ENCODE measurements at places on chromosomes 1 and 21.

- DNase-seq, result no peak
Measured at GRCh38 chr1:51203874-51204245, 32.2 kb upstream of the RNF11 start.

- no peak for DNase-seq
Measured at GRCh38 chr21:33281096-33281652, 15.0 kb downstream of the IL10RB start.

DNA sequence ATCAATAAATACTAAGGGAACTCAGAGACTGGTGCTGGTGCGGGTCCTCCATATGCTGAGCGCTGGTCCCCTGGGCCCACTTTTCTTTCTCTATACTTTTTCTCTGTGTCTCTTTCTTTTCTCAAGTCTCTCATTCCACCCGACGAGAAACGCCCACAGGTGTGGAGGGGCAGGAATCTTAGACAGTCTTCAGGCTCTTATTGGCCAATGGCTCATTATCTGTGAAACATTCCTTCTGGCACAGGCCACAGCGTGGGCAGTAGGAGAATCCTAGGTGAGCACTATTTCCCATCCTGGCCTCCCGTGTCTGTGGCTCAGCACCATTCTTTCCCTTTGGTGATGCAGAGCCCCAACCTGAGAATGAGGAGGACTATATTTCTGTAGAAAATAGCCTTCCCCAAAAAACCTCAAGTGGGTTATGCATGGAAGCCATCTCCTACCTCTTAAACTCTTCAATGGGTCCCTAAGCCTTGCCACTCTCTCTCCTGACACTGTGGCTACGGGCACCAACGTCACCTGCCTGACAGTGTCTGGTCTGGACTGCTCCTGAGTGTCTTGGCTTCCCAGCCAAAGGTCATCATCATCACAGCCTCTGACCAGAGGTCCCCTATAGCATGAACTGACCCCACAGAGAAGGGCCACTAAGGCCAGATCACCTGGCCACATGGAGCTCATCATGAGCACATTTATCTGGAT, 6.2 kb upstream of the SLAMF1 start:
- DNase-seq, result no peak

- no peak for DNase-seq
Measured at GRCh38 chr21:39220150-39220549, 36.9 kb upstream of the PSMG1 start.

- no peak for DNase-seq
Measured at GRCh38 chr1:211625040-211625439, 46.1 kb upstream of the SLC30A1 start.

DNA sequence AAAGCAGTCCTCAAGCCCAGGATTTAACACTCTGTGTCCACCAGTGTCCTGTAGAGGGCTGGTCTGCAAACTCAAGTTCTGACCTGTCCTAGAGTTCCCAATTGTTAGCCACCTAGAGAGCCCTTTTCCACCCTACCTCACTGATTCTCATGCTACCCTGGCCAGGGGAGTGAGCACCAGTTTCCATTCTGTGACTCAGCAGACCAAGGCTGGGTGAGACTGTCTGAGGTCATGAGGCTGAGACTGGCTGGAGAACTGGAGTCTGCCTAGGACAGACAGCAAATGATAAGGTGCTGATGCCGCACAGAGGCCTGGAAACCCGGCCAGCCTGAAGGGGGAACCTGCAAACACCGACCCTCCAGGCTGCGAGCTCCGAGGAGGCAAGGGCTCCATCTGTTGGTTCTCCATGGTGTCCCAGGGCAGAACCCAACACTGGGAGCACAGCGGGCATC, 13.7 kb downstream of the GLIS1 start:
- no peak for DNase-seq

- peak; percentile 29 for DNase-seq
Measured at GRCh38 chr1:183281039-183281438, 95.0 kb downstream of the LAMC2 start.

DNA sequence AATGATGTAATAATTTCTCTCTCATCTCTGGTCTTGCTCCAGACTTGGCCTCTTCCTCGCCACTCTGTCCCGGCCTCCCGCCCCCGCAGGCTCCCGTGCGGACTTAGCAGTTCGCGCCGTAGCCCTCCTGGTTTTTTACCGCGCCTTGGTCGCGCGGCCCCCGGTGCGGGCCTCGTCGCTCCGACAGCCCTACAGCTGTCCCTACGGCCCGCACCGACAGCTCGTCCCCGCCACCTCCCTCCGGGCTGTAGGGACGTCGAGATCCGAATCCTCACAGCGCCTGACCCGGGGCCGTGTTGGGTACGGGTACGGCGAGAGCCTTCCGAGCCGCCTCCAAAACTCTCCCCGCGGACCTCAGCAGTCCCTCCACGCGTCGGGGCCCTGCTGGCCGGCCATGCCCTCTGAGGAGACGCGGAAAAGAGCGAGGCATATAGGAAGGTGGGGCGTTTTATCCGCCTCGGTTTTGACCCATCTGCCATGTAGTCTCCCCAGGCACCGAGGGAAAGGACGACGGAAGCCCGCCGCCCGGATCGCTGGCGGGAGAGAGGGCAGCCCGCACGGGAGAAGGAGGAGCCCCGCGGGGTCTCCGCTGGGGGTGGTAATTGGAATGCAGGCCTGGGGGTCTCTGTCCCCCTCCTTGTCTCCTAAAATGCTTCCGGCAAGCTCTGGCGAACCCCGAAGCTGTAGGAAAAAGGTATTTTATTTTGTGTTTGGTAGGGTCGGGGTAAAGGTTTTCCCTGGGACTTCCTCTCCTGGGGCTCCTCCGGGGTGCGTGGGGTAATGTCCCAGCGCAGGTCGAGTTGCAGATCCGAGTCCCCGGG, 3.3 kb downstream of the LHX4 start:
- DNase-seq, result no peak

DNA sequence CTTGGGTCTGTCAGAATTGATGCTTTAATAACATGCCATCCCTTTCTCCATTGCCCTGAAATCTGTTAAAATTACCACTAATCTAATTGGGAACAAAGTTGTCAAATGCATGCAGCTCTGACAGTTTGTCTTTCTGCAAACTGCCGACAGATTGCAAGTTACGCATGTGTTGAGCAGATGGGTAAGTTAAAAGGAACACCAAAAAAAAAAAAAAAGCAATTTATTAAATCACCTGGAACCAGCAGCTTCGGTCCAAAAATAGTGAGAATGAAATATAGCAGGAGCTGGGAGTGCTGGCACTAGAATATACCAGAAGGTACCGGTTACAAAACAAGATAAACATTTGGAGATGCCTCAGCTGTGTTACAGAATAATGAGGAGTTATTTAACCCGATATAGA, 149.6 kb upstream of the C1orf87 start:
- DNase-seq, result no peak

DNA sequence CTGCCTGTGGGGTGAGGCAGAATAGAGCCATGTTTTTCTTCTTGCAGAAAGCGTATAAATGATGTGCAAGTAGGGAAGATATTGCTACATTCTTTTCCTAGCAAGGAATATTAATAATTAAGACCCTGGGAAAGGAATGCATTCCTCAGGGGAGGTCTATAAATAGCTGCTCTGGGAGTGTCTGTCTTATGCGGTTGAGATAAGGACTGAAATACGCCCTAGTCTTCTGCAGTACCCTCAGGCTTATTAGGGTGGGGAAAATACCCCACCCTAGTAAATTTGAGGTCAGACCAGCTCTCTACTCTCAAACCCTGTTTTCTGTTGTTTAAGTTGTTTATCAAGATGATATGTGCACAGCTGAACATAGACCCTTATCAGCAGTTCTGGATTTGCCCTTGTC, 155.9 kb upstream of the HMCN1 start:
- no peak for DNase-seq

GRCh38 chr21:17397703-17398102, 115.1 kb upstream of the CXADR start:
- DNase-seq, result no peak

DNA sequence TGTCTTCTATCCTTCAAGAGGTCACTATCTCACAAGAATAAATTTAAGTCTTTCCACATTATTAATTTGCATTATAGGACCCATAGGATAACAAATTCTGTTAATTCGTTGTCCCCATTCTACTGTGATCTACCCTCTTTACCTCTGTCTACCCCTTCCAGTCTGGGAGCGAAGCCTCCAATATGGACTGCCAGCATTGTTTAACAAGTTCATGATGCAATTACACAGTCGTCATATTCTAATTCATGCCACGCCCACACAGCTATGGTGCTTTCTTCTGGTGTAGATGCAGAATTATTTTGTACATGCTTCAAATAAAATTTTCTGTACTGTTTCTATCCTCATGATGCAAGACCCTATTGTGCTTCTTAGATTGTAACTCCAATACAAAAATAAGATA, 178.3 kb upstream of the PALMD start:
- no peak for DNase-seq

- no peak for DNase-seq
Measured at GRCh38 chr1:92458146-92458545, 28.6 kb downstream of the GFI1 start.

GRCh38 chr1:39720094-39720999, 18.3 kb upstream of the PPIE start:
- DNase-seq, result peak; percentile 84

GRCh38 chr1:206041640-206042039, 11.3 kb upstream of the RHEX start:
- peak; percentile 60 for DNase-seq

- no peak for DNase-seq
Measured at GRCh38 chr1:36225283-36225899, 1.1 kb downstream of the THRAP3 start.

- DNase-seq, result no peak
Measured at GRCh38 chr1:91032349-91032748, 10.5 kb upstream of the ZNF644 start.

DNA sequence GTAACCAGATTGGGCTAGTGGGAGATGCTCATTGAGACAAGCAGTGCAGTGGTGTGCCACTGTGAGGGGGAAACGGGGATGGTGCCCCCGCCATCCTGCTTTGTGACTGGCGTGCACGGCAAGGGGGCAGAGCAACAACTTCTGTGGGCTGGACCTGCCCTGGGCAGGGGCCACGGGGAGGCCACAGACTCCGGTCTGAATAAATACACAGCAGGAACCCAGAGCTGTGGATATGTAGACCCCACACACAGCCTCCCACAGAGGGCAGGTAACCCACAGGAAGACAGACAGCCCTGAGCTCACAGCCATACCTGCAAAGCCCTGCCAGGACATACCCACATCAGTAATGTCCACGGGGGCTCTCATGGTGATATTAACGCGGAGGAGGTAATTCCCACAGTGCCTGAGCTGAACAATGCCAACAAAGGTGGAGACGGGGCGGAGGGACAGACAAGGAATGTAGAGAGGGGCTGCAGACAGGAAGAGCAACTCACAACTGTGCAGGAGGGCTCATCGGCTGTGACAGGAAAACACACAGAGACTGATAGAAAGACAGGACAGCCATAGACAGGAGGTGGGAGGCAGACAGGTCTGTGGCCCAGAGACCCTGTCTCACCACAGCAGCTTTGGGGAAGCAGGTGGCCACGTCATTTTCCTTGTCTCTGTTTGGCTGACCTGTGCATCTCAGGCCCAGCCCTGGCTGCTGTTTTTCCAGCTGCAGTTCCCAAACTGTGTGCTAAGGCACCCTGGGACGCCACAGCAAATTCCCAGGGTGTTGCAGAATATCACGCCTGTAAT, 4.9 kb upstream of the WNT3A start:
- DNase-seq, result peak; percentile 10

DNA sequence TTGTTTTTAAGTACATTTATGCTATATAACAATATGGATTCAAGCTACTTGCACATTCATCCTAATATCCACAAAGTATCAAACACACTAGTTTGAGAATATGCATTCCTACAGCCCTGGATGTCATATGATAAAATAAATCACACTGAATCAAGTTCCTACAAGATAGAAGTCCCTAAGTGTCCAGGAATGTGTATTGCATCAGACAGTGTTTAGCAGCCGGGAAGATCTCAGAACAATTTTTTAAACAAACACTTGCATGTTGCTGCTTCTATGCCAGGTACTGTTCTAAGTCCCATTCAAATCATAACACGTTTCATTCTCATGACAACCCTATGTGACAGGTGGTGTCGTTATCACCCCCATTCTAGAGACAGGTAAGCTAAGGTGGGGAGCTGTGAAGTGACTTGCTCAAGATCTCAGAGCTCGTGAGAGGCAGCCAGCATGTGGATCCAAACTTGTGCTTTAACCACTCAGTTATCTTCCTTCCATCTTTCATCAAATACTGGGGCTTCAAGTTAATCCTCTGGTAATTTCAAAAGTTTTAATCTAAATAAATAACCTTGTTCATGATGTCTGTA, 68.3 kb upstream of the KIF26B start:
- no peak for DNase-seq

All from stomach (tissue), 19 donors.